Erythroblast (primary cell): ENCODE measurements at places on chromosomes 6 and 20.

GRCh38 chr20:49676581-49677291 is 36.9 kb downstream of the B4GALT5 start:
- peak; percentile 65 for DNase-seq

DNA sequence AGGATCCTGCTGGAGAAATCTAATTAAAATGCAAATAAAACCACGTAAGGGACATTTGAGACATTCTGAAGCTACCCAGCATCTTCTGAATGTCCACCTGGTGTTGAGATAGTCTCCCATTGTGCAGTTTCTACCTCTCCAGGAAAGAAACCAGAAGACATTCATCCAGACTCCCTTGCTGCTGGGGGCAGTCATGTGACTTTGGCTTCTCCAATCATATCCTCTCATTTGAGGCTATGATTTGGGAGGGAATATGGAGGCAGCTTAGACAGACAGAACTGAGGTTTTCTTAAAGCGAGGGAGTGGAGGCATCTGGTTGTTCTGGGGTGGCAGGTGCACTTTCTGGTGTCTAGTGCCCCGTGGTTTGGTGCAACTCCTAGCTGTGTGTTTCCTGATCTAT is 315.2 kb upstream of the SULF2 start:
- DNase-seq, result no peak

DNA sequence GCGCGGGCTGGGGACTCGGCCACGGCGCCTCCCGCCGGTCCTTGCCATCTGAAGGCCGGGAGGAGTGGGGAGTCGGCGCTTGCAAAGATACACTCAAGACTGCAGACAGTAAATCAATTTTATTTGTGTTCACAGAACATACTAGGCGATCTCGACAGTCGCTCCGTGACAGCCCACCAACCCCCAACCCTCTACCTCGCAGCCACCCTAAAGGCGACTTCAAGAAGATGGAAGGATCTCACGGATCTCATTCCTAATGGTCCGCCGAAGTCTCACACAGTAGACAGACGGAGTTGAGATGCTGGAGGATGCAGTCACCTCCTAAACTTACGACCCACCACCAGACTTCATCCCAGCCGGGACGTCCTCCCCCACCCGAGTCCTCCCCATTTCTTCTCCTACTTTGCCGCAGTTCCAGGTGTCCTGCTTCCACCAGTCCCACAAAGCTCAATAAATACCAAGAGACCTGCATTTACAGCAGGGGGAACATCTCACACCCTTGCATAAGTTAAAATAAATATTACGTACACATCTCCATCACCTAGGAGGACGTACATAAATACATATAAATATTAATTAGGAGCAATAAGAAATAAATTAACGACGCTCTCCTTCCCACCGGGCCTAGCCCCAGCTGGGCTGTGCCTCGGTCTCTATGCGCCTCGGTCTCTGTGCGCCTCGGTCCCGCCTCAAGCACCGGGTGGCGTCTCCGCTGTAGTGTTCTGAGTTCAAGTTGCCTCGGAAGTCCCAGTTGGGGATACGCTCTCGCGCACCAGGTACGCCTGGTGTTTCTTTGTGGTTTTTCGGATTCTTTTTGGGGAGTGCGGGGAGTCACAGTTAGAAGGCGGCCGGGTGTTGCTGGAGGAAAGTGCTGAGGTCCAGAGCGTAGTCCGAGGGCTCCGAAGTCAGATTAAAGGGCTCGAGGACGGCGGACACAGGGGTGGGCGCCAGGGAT is 889 bp upstream of the FLOT1 start:
- DNase-seq, result peak; percentile 62

GRCh38 chr20:34375977-34376430 is 12.9 kb downstream of the ITCH start:
- no peak for DNase-seq

- no peak for DNase-seq
These were observed 36.1 kb downstream of the PHF20 start for GRCh38 chr20:35807877-35808276.

- no peak for DNase-seq
These were observed 50.8 kb downstream of the METTL24 start for GRCh38 chr6:110307368-110307767.

DNA sequence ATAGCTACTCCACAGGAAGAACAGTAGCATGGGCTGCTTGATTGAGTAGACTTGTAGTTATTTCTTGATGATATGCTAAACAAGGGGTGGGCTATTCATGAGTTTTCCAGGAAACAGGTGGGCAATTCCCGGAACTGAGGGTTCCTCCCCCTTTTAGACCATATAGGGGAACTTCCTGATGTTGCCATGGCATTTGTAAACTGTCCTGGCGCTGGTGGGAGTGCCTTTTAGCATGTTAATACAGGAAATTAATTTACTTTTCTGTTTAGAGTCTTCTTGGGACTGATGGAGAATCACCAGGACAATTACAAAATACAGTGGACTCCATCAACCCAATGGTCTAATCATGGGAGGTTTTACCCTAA is 22.7 kb downstream of the CYP24A1 start:
- peak; percentile 8 for DNase-seq

DNA sequence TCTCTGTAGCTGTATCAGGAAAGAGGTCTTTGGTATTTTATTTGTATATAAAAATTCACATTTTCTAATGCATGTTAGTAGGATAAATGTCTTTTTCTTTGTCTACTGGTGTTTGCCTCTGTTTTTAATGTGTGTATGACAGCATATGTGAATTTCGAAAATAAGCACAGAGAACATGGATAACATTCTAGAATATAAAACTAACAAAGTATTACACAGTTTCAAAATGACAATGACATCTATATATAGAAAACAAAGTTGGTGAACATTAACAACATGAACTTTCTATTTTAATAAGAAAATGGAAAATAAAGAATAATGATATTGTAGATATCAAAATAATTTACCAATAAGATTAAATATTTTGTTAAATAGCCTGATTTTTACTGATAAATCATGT is 608.0 kb downstream of the COL12A1 start:
- DNase-seq, result no peak

DNA sequence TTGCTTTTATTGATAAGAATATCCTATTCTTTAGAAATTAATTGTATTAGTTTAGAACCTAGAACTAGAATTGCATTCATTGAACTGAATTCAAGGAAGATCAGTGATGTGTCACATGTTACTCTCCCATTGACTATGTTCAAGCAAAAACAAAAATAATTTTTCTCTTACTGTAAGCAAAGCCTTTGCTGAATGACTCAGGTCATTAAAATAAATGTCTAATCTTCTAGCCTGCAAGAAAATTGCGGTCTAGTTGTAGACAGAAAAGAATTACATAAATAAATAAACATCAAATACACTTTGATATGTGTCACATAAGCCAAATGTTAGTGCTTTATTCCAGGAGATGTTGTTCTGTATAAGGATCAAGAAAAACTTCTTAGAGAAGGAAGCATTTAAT is 387.9 kb downstream of the ADGRB3 start:
- DNase-seq, result no peak

GRCh38 chr6:135493218-135493961 is 4.2 kb downstream of the AHI1 start:
- no peak for DNase-seq

- DNase-seq, result no peak
These were observed 39.2 kb downstream of the MUC22 start for GRCh38 chr6:31049518-31049917.

GRCh38 chr6:159649441-159649840 is 43.6 kb downstream of the SOD2 start:
- no peak for DNase-seq

GRCh38 chr20:50478162-50478990 is 31.8 kb upstream of the PTPN1 start:
- DNase-seq, result peak; percentile 89

GRCh38 chr6:27492631-27493190 is 19.8 kb upstream of the ZNF184 start:
- DNase-seq, result no peak

- peak; percentile 56 for DNase-seq
These were observed 902 bp downstream of the ZNF337 start for GRCh38 chr20:25695532-25696370.

- no peak for DNase-seq
These were observed 318.7 kb downstream of the CDH4 start for GRCh38 chr20:61570646-61571195.

- DNase-seq, result no peak
These were observed 4.1 kb upstream of the DLL1 start for GRCh38 chr6:170294813-170295509.

GRCh38 chr6:121879149-121879548 is 443.7 kb downstream of the GJA1 start:
- no peak for DNase-seq

DNA sequence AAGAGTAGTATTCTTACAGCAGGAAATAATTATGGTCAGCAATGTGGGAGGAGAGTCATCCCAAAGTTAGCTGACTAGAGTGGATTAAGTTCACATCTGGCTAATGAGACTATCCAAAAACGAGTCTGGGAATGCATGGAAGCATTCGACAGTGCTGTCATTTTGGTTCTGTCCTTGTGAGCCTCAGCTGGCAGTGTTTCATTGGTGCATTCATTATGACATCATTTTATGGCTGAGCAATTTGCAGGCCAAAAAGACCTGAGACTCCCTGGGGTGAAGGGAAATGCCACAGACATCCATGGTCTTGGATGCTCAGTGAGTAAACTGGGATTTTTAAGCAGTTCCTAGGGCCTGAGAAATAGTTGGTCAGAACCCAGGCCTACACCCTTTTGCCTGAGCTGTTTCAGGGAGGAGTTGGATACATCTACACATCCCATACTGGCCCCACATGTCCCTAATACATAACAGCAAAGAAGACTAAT is 196.4 kb upstream of the CCN2 start:
- DNase-seq, result no peak

DNA sequence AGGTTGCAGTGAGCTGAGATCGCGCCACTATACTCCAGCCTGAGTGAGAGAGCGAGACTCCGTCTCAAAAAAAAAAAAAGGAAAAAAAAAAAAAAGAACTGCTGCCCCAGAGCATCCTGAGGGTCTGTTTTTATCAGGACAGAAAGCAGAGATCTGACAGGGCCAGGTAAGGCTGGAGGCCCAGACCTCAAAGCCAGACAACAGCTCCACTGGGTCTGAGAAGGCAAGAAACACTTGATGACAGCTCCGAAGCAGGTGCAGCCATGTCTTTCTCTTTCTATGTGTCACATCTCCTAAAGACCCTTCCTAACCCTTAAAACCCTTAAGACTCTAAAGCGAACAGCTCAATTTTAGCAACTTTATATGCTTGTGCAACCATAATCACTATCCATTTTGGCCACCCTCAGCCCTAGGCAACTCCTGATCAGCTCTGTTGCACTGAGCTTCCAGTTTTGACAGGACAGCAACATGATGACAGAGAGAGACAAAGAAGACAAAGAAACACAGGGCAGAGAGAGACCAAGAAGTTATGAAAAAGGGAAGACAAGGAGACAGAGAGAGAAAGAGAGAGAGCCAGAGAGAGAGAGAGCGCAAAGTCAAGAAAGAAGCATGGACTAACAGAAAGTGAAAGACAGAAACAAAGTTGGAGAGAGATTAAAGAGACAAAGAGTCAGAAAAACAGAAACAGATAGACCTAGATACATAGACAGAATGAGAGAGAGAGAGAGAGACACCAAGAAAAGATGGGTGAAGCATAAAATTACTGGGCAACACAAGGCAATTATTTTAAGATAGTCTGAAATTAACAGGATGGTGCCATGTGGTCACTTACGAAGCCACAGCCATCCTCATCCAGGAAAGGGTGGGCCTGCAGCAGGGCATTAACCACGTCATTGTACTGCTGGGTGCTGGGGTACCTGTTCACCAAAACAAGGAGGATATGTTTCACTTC is 39.2 kb downstream of the SAMD3 start:
- no peak for DNase-seq

DNA sequence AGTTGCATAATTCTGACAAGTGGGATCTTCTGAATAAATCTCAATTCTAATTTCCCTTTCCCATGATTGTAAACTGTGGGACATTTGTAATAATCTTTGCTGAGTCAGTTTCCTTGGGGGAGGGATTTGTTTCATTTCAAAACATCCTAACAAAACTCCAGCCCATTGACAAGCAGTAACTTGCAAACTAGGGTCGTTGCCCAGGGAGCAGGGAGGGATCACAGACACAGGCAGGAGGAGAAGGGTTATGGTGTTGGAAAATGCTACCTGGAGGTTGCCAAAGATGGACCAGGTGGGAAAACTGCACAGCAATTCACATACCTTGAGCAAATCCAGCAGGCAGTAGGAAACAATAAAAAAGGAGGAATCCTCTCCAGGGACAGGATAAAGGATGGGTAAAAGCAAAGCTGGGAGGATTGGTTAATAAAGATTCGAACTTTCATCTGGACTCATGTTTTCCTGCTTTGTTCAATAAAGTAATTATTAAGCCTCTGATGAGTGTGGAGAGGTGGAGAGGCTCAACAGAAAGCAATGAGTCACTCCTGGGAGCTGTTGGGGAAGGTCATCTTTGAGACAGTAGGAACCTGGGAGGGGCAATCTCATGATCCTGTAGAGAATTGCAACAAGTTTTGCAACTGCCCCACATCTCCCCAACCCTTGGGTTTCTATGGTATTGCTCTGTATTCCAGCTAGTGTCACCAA is 87.3 kb upstream of the AKIRIN2 start:
- DNase-seq, result no peak

DNA sequence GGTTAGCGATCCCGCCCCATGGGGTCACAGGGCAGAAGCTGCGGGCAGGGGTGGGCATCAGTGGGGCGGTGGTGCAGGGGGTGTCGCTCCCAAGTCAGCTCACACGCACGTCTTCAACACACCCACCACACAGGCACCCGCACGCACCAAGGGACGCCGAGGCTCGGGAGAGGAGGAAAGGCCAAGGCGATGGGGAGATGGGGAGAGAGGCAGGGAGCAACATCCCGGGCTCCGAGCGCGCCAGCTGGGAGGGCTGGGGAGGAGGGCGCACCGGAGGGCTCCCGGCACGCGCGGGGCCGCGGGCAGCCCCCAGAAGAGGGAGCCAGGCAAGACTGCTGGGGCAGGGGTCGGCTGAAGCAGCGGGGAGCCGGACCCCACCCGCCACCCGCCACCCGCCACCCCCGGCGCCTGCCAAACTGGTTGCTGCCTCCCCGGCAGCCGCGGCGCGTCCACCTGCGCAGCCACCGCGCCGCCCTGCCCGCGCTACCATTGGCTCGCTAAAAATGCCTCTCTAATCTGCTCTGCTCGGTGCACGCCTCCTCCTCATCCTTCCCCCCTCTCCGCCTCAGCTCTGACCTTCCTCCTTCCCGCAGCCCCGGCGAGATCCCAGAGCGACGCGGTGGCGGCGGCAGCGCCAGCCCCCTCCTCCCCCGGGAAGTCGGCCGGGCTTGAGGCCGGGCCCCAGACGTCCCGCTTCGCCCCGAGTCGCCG is at the start of gene PACSIN1:
PACSIN1 (plus strand) TSS at position 546 of the 711 bp plus-strand sequence. CDS start 60,230 bp downstream, outside the sequence.
- DNase-seq, result peak; percentile 29

GRCh38 chr6:110475066-110475653 is 1.3 kb downstream of the SLC22A16 start:
- peak; percentile 9 for DNase-seq

GRCh38 chr6:250676-251075 is 41.6 kb upstream of the DUSP22 start:
- DNase-seq, result no peak

- DNase-seq, result no peak
These were observed 27.6 kb upstream of the FUCA2 start for GRCh38 chr6:143539106-143539505.

GRCh38 chr20:40630713-40631112 is 58.3 kb downstream of the MAFB start:
- DNase-seq, result no peak

GRCh38 chr6:86276056-86276455 is 633.4 kb upstream of the SYNCRIP start:
- no peak for DNase-seq

GRCh38 chr6:135566311-135567068 is 69.0 kb upstream of the AHI1 start:
- DNase-seq, result no peak

GRCh38 chr6:74879234-74879633 is 326.6 kb downstream of the COL12A1 start:
- DNase-seq, result no peak

- no peak for DNase-seq
These were observed 54.5 kb upstream of the ARMC2 start for GRCh38 chr6:108793516-108794251.
